Lung (tissue), 17 donors: ENCODE measurements at places on chromosomes 5 and 9.

GRCh38 chr9:115289757-115290208, 171.8 kb upstream of the TNC start:
- DNase-seq, result no peak

DNA sequence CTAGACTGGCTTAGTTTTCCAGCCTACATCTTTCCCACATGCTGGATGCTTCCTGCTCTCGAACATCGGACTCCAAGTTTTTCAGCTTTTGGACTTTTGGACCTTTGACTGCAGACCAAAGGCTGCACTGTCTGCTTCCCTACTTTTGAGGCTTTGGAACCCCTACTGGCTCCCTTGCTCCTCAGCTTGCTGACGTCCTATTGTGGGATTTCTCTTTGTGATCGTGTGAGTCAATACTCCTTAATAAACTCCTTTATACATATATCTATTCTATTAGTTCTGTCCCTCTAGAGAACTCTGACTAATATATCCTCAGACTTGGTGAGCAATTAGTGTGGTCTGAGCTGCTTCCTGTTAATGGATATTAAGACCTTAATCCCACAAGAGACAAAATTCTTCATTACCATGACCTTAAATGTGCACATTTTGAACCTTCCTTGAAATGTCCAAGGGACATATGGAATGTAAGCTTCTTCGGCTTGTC, 752.9 kb downstream of the CDH18 start:
- no peak for DNase-seq

GRCh38 chr9:108423433-108423832, 432.4 kb downstream of the ACTL7B start:
- no peak for DNase-seq

- no peak for DNase-seq
Observed at GRCh38 chr9:120465685-120466407, 114.1 kb downstream of the CDK5RAP2 start.

DNA sequence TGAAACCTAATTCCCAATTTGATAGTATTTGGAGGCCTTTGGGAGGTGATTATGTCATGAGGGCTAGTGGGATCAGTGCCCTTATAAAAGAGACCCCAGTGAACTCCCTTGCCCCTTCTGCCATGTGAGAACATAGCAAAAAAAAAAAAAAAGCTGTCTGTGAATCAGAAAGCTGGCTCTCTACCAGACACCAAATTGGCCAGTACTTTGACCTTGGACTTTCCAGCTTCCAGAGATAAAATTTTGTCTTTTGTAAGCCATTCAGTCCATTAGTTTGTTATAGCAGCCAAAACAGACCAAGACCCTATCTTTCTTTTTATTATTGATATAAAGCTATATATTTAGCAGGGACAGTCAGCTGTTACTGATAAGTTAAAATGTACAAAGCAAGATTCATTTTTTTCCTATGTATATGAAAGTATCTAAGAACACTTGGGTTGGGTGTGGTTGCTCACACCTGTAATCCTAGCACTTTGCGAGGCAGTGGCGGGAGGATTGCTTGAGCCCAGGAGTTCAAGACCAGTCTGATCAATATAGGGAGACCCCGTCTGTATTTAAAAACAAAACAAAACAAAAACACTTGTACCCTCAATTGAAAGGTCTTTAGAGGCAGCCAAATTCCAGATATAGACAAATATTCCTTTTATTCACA, 8.1 kb upstream of the C5orf24 start:
- DNase-seq, result no peak

- no peak for DNase-seq
Observed at GRCh38 chr9:15521254-15521653, 10.5 kb upstream of the PSIP1 start.
